ENCODE measurements at places on chromosomes 5 and 9.

DNA sequence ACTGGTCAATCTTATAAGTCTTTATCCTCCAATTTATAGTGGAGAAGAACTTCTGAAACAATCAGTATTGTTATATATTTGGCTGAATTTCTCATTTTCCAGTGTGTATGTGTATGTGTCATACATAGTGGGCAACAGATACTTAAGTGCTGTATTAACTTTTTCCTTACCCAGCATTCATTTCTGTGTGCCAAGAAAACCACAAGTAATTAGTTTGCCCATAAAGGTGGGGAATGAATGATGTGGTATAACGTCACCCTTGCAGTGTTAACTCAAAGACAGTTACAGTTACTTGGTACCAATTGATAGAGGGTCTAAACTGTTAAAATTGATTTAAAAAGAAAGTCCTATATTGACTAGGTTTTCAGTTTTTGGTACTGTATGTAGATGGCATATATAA, 2.0 kb downstream of the OGN start:
- no peak for DNase-seq

- DNase-seq, result no peak
These were observed 11.1 kb downstream of the CCDC187 start for GRCh38 chr9:136292591-136293448.

GRCh38 chr5:150401076-150401375, 11.7 kb downstream of the CD74 start:
- DNase-seq, result no peak

DNA sequence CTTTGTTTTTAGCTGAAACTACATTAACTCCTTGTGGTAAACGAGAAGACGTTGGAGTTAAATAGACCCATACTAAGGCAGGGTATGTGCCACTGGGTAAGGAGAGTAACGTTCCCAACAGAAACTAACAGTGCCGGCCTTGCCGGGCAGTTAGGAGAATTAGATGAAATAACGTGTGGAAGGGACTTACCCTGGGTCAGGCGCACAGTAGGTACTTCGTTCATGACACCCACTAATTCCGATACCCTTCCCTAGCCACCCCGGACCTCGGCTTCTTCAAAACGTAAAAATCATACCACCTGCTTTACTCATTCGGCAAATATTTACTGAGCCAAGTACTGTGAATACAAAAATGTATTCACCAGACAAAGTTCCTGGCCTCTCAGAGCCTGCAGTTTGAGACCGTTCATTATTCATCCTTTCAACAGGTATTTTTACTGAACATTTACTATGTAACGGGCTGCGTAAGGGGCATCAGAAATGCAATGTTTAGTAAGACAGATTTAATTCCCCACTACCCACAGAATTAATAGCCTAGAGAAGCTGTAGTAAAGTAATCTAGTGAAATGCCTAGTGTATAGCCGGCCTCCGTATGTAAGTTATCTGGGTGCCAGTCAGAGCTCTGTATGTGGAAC, 3.2 kb upstream of the SMIM23 start:
- DNase-seq, result no peak

DNA sequence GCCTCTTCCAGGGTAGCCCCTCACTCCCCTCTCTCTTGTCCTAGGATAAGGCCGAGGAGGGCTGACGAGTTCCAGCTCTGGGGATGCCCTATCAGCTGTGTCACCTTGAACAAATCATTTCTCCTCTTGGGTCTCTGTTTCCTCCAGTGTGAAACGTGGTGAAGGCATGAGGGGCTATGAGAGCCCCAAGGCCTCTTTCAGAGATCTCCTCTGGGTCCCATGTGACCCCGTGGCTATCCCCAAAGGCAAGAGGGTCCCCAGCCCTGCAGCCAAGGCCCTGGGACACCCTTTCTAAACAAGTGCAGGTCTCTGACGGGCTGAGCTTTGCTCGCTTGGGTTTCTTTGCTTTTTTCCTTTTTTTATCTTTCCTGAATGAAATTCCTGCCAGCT, 25.5 kb upstream of the SPTLC1 start:
- DNase-seq, result no peak

GRCh38 chr5:124872086-124872485, 125.6 kb upstream of the ZNF608 start:
- no peak for DNase-seq

- DNase-seq, result no peak
These were observed 3.9 kb downstream of the CDKN2B start for GRCh38 chr9:22005021-22005701.

DNA sequence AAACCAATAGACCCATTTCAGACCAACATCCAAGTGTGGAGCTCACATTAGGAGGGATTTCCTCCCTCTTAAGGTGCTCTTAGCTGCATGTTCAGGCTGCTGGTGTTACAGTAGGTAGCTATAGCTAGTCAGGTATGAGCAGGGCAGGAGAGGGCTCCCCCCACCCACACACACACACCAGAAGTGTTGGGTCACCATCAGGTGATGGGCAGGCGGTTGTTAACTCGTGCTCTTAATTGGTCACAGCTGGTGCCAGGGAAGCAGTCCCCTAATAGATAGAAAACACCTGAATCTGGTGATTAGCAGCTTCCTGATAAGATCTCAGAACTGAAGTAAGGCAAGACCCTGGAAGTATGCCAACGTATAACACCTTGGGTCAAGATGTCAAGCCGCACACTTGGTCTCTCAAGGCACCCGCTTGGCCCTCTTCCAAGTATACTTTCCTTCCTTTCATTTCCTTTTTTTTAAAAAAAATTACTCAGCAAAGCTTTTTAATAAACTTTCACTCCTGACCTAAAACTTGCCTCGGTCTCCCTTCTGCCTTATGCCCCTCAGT, 532.4 kb downstream of the DNAH5 start:
- DNase-seq, result no peak

DNA sequence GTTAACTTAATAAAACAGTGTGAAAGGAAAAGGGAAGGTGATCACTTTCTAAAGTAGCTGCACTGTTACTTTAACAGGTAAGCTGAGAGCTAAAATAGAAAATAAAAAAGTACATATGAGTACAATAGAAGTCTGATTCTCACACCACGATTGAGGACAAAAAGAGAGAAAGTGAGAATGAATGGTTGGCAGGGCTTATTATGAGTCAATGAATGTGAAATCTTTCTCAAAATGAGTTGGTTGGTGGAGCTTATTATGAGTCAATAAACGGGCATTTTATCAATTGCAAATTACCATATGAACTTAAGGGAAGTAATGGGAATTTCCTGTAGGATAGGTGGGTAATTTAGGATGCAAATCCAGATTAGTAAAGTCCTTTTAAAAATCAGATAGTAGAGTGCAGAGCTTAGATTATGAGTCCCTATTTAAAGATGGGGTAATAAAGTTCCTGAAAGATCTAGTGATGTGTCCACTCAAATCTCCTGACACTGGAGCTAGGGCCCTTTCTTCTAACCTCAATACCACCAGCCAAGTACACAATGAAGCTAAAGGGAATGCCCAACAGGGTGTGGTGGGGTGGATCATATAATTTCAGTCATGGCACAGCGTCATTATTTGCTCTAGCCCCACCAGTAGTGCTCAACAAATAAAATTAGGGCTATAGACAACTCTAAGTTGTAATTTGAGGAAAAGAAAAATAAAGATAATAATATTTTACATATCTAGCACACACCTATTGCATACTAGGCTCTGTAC, 21.1 kb upstream of the TLR4 start:
- DNase-seq, result no peak

DNA sequence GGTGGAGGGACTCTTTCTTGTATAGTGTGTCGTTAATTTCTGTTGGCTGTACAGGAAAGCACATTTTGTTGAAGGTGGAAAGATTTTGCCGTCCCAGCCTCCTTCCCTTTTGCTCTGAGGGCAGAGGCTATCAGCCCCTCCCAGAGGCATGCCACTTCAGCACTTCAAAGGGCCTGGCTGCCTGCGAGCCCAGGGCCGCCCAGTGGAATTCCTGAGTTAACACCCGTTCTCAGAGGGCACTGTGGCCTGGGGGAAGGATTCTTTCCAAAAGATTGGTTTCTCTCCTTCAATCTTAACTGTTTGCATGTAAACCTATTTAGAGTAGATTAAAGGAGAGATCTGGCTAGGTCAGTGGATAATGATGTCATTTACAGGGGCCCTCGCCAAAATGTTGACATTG, 238.6 kb downstream of the FANCC start:
- DNase-seq, result no peak

DNA sequence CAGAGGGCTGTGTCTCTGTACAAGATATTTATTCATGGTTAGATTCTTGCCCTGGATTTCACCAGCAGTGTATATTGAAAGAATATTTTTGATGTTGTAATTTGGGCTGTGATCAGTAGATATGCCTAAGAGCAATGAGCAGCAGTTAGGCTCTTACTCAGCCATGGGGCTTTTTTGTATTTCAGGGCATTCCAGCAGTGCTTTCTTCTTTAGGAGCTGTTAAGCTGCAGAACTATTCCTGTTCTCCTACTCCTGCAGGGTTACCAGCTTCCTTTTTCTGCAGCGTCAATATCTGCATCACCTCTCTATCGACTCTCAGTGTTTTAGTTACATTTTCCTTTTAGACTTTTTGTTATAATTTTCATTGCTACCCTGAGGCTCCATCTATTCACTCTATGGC, 206.2 kb downstream of the SLCO4C1 start:
- no peak for DNase-seq

- DNase-seq, result no peak
These were observed 554.6 kb upstream of the RIOK2 start for GRCh38 chr5:97737608-97738007.

GRCh38 chr5:164364237-164365208, 859.1 kb downstream of the MAT2B start:
- no peak for DNase-seq

DNA sequence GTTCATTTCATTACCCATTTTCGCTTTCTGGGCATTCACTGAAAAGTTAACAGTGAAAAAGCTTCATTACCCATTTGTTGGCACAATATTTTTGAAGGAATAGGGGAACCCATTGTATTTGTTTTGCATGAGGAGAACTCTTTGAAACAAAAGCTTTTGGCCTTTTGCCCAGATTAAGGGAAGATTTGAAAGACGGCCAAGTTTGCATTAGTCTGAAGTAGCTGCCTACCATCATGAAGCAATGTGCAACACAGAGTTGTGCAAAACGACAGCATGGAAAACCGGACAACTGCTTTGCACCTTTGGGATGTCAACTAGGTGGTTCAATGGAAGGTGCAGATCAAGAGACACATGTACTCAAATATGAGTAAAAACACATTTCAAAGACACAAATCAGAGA, 84.9 kb downstream of the TRPM3 start:
- no peak for DNase-seq

- DNase-seq, result no peak
These were observed 126.9 kb downstream of the KCNIP1 start for GRCh38 chr5:170630711-170631141.

- DNase-seq, result no peak
These were observed 566.4 kb downstream of the EFNA5 start for GRCh38 chr5:107104040-107104995.

DNA sequence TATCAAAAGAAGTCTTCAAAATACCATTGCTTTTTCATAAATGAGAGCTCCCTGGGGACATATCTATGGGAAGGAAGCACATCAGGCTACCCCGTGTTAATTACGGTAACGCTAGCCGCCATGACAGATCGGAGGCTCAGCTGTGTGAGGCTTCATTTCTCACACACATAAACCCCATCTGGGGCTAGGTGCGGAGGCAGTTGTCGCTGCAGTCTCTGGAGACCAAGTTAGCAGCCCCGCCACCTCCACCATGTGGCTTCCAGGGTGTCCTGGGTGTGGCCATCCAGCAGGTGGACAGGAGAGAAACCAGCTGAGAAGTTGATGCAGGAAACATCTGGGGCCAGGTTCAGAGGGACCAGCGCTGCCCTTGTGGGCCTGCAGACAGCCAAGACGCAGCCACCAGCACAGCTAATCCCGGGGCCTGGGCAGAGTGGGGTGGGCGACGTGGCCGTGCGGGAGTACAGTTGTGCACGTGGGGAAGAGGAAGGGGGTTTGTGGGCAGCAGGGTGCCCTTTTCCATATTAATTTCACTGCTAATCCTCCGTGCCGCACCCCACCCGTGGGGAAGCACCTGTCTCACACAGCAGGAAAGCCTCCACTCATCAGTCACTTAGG, 426.5 kb downstream of the IRX1 start:
- no peak for DNase-seq

DNA sequence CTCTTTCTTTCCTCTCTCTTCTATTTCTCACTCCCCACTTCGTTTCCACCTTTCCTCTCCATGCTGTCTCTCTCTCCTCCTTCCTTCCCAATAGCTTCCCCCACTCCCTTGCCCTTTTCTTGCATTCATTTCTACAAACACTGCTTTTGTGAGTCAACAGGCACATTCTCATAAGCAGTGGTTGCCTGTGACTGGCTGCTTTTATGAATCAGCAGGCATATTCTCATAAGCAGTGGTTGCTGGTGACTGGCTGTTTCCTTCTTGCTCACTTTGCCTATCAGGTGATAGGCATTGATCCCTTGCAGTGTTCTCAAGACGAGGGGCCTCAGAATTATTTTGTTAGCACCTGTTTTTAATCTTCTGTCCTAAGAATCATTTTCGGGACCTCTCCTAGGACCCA, 116.1 kb upstream of the ACTBL2 start:
- no peak for DNase-seq

GRCh38 chr9:92707530-92707929, 37.6 kb upstream of the IPPK start:
- no peak for DNase-seq

DNA sequence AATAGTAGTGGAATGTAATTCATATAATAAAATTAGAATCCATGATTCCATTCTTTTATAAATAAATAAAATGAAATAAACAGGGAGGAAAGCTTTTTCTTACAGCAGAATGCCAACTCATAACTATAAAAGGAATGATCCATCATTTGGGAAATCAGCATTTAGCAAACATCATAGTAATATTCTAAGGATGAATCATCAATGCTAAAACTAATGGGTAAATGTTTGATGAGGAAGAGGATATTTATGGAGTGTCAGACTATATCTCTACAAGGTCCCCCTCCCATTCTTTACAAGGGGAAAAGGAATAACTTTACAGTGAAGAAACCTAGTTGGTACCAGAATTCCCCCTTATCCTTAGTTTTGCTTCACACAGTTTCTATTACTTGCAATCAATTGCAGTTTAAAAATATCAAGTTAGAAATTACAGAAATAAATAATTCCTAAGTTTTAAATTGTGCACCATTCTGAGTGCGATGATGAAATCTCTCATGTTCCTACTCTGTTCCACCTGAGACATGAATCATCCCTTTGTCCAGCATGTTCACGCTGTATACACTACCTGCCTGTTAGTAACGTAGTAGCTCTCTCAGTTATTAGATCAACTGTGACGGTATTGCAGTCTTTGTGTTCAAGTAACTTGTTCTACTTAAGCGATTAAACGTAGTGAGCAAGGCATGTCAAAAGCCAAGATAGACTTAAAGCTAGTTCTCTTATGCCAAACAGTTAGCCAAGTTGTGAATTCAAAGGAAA, 14.2 kb upstream of the JAKMIP2 start:
- DNase-seq, result no peak

- DNase-seq, result no peak
These were observed 130.3 kb downstream of the CDC42SE2 start for GRCh38 chr5:131394128-131394527.

- no peak for DNase-seq
These were observed 36.1 kb upstream of the OSMR start for GRCh38 chr5:38809388-38810359.

DNA sequence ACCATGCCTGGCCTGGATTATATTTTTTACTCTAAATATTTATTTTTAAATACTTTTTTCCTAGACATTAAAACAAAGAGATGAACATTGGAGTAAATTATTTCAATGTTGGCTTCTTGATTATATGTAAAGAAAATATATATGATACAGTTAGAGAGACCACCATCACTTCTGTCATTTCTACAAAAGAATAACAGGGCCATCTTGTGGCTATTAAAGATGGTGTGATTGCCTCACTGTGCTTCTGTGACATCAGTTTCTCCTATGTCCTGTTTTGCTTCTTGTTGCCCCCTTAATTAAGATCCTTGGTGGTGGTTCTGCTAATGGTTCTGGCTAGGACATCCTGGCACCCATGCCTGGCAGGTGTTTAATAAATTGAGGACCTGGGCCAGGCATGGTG, 32.9 kb downstream of the NDFIP1 start:
- no peak for DNase-seq

All from stimulated activated CD8-positive, alpha-beta memory T cell treated with anti-CD3 and anti-CD28 coated beads, Interleukin-4, amount 100 ng/mL, for 1 hour (primary cell).